Smooth muscle cell of the brain vasculature (primary cell): ENCODE measurements at places on chromosomes 1 and 21.

GRCh38 chr21:25635310-25635709 lies 3.7 kb upstream of the JAM2 start:
- DNase-seq: no peak

- DNase-seq: no peak
Measured at GRCh38 chr1:58152697-58153096, 393.8 kb downstream of the OMA1 start.

DNA sequence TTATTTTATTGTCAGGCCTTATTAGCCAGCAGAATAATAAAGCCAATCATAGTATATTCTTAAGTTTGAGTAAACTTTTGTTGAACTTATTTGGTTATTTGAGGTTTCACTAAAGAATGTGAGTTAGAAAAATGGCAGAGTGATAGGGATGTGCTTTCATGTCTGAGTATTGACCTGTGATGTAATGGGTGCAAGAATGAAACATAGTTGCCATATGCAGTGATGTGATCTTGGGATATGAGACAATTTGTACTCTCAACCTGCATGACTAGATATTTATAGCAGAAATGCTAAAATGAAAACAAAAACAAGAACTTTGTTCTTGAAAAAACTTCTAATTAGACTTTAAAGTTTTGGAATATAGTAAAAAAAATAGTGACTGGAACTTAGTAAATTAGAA lies 97.9 kb downstream of the DISP1 start:
- no peak for DNase-seq

DNA sequence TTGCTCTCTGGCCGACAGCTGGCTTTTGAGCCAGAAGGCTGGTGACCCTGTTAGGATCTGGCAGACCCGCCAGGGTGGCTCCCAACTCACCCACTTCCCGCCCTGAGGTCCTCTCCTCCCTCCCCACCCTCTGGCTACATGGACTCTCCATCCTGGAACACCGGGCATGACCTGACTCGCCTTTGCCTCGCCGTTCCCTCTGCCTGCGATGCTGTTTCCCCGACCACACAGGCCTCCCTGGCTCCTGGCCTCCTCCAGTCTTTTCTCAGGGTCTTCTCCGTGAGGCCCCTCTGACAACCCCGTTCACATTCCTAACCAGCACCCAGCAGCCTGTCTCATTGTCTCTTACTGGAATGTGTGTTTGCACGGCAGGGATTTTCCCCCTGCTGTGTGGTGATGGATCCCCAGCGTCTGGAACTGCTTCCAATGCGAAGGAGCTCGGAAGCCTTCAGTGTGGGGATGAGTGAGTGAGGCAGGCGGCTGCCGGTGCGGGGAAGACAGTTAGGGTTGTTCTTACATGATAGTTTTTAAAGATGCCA lies 46.0 kb upstream of the POFUT2 start:
- no peak for DNase-seq

GRCh38 chr1:184559117-184559713 lies 172.4 kb downstream of the C1orf21 start:
- no peak for DNase-seq
